Stimulated activated CD8-positive, alpha-beta memory T cell treated with anti-CD3 and anti-CD28 coated beads, Interleukin-7, amount 100 ng/mL, for 1 hour (primary cell): ENCODE measurements at places on chromosomes 12 and 14.
A peak's percentile ranks its signal among the peaks of the same experiment; 100 is the strongest.

DNA sequence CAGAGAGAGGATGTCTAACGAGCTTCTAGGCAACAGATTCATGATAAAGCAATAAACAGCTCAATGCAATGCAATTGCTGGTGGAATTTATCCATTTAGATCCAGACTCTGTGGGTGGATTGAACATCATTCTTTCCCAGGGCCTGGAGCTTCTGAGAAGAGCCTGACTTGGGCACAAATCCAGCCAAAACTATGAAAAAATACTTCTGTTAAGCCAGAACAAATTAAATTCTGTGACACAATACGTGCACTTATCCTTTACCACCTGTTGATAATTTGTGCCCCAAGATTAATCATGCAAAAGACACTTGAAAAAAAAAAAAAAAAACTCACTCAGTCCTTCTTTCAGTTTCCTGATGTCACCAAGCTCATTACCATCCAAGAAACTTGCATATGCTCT, 446.0 kb upstream of the DCN start:
- DNase-seq: no peak

DNA sequence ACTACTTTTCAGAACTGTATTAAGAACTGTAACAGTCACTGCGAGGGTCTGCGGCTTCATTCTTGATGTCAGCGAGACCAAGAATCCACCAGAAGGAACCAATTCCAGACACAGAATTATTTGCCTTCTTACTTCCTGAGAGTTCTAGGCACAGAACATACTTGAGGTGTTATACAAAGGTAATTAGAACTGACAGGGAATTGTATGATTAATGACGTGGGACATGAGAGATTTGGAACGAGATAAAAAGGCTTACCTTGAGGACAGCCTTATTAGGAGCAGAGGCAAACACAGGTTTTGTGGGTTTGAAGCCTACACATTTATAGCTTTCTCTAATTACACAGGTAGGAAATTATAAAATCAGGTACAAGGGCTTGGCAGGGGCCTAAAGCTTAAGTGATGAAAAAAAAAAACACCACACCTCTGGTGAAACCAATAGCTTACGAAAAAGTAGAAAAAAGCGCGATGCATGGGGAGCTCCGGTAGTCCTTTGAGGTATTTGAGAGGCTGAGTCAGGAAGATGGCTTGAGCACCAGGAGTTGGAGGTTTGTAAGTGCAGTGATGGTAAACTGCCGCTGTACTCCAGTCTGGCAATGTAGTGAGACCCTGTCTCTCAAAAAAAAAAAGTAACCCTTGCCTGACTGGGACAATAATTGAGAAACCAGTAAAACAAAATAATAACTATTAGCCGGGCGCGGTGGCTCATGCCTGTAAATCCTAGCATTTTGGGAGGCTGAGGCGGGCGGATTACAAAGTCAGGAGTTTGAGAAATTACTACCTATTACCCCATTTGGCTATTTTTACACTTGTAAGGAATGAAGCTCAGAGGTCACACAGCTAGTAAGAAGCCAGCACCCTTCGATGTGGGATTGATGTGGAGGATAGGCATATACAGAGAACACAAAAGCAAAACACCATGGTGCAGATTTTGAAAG, 795 bp upstream of the ACOT2 start:
- no peak for DNase-seq

DNA sequence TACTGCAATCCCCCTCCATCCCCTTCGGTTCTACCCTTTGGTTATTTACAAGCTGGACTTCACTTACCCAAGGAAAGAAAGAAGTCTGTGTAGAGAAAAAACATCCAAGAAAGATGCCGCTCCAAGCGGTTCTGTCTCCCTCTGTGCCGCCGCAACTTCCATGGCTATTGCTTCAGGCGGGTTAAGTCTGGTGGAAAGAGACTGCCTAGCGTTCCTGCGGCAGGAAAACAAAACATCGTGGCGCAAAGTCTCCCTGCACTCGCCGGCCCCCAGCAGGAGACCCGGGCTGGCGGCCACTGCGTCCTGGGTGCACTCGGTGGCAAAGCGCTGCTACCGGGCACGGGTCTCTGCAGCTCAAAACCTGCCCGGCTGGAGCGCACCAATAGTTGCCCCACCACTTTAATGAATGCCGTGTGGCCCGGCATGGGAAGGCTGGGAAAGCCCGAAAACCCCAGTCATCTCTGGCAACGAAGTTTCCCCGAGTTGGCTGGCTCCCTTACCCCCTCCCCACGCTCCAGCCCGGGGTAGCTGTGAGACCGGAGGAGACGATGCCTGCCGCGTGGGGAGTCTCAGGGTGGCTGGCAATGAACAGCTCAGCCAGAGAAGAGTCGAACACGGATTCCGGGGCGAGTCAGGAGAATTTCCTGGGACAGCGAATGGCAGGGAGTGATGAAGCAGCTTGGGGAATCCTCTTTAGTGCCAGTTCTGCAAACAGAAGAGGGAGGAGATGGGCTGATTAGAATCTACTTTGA, 3.5 kb upstream of the KCNK10 start:
- DNase-seq: no peak

DNA sequence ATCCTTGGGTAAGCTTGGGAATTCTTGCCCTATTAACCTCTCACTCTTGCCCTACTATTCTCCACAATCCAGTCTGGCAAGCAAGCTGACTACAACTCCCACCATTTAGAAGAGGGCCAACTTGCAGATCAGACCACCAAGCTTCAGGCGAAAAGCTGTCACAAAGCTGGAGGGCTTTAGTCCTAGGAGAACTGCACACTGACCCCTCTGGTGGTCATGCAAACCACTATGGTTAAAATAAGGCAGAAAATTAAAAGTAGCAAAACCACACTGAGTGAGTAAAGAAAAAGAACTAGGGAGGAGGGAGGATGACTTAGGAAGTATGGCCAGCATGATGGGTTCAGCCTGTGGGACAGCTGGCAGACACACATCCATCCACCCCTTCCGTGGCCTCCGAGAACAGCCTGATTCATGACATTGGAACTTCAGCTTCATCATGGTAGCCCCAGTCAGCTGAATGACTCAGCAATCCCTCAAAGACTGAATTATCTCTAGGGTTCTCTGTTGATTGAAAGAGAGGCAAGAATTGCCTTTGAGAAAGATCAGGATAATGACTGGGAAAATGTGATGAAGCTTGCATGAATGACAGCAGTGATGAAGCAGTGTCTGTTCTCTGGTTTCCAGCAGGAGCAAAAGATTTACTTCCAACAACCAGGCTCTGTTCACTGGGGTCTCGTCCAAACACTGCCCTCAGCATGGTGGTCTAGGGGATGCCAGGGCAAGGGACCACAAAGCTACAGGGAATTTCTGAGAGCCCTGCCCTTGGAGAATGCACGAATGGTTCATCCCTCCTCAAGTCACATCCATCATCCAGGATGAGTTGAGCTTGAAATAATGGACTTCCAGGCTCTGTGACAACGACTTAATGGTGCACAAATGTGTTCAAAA, 24.4 kb downstream of the PITPNM2 start:
- DNase-seq: no peak

DNA sequence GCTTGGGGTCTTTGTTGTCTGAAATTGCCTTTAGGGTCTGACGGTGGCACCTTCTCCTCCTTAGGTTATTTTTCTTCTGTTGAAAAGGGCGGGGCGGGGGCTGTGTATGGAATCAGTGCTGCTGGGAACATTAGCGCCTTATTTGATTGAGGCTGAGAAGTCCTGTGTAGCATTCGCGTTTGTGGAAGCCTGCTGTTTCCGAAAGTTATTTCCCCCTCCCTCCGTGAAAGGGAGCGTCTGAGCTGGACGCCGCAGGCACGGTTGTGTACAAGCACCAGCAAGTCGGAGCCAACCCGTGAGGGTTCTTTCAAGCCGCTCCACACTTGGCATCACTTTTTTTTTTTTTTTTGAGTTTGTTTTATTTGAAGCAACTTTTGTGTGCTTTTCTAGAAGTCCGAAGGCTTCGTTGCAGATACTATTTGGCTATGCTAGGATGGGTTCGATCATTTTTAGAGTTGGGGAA, 1.1 kb downstream of the SYNE2 start:
- DNase-seq: peak; percentile 20

DNA sequence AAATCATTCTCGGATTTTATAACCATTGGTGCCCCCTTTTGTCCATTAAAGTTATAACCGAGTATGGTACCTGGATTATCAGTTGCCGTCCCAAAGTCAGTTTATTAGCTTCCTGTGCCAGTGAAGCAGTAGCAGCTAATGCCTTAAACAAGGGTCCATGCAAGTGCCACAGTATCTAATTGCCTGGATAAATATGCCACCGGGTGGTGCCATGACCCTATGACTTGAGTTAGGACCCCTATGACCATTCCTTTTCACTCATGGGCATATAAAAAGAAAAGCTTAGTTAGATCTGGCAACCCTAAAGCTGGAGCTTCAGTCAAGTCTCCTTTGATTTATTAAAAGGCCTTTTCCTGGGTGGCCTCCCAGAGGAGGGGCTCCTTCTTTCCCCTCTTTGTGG, 1314.6 kb downstream of the TMEM121 start:
- no peak for DNase-seq

GRCh38 chr12:97404093-97404492, 58.5 kb upstream of the RMST start:
- DNase-seq: no peak

DNA sequence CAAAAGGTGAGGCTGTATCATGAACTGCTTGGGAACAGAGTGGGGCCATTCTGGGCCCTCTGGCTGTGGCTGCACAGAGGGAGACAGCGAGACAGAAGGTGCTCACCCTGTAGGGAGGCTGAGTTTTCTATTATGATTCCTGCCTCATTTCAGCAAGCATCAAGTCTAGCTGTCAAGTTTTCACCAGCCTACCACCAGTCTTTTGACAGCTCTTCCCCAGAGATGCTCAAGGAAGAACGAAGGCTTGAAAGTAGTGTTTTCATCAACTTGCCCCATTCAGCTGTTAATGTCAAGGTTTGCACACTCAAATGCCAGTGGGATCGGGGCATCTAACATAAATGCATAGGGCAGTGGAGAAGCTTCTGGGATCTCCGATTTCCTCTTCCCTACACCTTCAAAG, 10.0 kb downstream of the FGF23 start:
- DNase-seq: no peak

- DNase-seq: no peak
Observed at GRCh38 chr12:112813836-112814235, 22.3 kb downstream of the RPH3A start.

GRCh38 chr12:104049278-104049902, 597 bp downstream of the GLT8D2 start:
- DNase-seq: no peak

- no peak for DNase-seq
Observed at GRCh38 chr12:122064780-122065588, 13.6 kb upstream of the MLXIP start.

DNA sequence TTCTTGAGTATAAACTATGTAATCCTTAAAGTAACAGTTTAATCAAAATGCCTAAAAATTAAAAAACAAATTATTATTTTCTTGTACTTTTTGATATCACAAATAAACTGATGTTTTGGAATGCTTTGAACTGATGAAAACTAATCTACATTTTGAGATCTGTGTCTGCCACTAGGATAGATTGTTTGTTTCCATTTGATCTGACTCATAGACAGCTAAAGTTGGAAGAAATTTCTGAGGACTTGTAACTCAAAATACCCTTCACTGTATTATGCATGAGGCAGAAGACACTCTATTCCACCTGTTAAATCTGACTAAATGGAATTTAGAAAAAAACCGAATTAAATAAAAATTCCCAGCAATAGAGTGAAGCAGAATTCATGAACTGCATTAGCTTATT, 1400.0 kb upstream of the FLRT2 start:
- DNase-seq: no peak
